ENCODE measurements at places on chromosomes 2 and 18. TPM values are rescaled to one million over a fixed set of nuclear protein-coding genes. Genes with fewer than 3 reads are reported as not detected.

Gene ANKRD53
- total RNA-seq, result 2.7 TPM

Gene ACADL
- total RNA-seq, result 0.26 TPM

Gene CDCA7
- total RNA-seq, result 6.0 TPM

Gene ATP8B1
- under 0.01 TPM for total RNA-seq

Gene FOXD4L1
- 0.15 TPM for total RNA-seq

Gene PAX8
- total RNA-seq, result 10.1 TPM

Gene OTOS
- total RNA-seq, result not detected

Gene MERTK
- total RNA-seq, result 2.8 TPM

Gene CCDC148
- total RNA-seq, result 1.7 TPM

Gene CXCR4
- total RNA-seq, result 0.92 TPM

Gene GMPPA
- 34.5 TPM for total RNA-seq

Gene ADAM23
- 12.0 TPM for total RNA-seq

Gene FER1L5
- total RNA-seq, result 0.60 TPM

Gene PTMA
- 2,036 TPM for total RNA-seq
